Anterior cingulate cortex (tissue), 58 donors: ENCODE measurements at places on chromosomes 2 and 18.
A peak's percentile ranks its signal among the peaks of the same experiment; 100 is the strongest.

- no peak for DNase-seq
Observed at GRCh38 chr2:147543056-147543455, 301.8 kb upstream of the ACVR2A start.

DNA sequence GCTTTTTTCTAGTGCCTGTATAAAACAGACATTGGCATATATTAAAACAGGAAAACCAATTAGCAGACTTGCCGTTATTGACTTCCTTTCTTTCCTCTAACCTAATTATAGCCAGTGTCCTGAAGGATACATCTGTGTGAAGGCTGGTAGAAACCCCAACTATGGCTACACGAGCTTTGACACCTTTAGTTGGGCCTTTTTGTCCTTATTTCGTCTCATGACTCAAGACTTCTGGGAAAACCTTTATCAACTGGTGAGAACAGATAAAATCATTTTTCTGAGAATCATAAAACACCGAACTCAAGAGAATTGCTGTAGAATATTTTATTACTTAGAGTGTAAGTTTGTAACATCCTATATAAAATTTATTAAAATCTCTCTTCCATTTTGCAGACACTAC, 74.3 kb downstream of the SCN2A start:
- no peak for DNase-seq

DNA sequence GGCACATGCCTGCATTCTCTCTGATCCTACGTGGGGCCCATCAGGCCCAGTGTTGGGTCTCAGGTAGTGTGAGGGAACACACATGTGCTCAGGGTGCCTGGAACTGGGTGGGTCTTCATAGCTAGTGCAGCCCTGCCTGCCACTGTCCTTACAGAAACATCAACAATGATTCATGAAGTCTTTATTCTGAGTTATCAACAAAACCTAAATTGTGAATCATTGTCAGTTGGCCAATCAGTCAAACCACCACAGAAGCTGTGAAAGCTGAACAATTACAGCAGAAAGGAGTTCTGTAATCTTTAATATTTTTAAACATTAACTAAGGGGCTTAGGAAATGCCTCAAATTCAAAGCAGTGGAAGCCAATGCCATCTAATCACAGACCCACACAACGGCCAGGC, 82.8 kb upstream of the ZNF521 start:
- no peak for DNase-seq

DNA sequence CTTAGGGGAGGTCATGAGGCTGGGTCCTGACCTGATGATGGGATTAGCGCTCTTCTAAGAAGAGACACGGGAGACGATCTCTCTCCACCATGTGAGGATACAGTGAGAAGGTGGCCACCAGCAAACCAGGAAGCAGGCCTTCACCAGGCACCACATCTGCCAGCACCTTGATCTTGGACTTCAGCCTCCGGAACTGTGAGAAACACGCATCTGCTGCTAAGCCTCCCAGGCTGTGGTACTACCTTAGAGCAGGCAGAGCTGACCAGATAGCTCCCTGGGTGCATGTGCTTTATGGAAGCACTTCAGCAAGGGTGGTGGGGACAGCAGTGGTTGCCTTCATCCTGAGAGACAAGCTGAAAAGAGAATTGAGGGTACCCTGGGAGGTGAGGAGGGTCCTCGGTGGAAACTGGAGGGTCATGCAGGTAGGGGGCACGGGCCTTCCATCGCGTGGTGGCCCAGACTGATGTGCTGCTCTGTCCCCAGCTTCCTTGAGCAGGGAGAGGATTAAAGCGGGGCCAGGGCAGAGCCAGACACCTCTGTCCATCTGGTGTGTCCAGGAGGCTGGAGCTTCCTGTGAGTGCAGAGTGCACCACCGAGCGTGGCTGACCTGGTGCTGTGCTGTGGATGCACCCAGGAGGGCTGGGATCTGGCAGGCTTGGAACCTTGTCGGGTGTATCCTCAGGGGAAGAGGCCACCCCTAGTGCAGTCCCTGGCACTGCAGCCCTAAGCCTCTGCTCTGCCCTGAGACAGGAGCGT, 42.9 kb upstream of the HS6ST1 start:
- no peak for DNase-seq

- peak; percentile 74 for DNase-seq
Observed at GRCh38 chr2:229713371-229714079, 830 bp downstream of the DNER start.

DNA sequence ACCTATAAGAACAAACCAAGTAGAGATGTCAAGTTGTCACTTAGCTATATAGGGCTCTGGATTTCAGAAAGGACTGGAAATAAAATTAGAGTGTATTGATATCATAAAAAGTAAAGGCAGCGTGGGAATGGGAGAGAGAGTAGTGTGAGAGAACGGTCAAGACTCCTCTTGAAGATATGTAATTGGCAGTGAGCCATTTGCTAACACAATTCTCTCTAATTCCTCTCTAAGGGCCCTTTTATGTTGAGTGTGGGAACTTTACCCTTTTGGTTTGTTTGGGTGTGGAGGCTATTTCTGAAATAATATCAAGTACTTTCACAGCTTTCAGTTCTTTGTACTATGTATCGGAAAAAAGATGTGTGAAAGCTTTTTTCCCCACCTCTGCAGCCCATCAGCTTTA, 196.8 kb downstream of the LRRTM4 start:
- no peak for DNase-seq

DNA sequence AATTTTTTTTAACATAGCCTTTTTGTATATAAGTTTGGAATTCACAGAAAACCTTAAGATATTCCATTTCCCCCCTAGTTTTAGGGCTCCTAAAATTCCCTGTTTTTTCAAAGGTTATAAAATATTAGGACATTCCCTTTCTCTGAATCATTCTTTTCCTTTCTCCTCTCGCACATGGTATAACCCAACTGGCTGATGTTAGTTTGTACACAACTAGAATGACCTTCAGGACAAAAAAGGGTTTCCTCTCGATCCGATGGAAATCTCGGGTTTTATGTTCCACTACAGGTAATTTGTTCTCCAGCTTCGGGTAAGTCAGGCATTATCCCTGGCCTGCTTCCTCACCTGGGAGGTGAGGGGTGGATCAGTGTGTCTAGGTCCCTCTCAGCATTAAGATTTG, 215.1 kb downstream of the LDLRAD4 start:
- no peak for DNase-seq

DNA sequence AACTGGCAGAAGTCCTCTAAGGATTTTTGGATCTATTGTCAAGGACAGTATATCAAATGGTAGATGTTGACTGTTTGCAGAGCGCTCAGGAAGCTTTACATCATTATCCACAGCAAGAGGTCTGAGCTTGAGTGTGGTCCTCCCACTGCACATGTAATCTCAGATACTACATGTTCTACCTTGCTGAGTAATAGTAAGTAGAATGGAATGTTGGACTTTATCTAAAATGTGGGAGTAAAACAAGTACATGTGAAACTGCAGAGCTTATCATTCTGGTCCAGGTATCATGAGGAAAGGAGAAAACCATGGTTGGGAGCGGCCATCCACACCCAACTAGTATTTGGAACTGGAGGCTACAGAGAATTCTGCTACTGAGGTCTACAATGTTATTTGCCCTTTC, 19.3 kb upstream of the CD28 start:
- DNase-seq = no peak

DNA sequence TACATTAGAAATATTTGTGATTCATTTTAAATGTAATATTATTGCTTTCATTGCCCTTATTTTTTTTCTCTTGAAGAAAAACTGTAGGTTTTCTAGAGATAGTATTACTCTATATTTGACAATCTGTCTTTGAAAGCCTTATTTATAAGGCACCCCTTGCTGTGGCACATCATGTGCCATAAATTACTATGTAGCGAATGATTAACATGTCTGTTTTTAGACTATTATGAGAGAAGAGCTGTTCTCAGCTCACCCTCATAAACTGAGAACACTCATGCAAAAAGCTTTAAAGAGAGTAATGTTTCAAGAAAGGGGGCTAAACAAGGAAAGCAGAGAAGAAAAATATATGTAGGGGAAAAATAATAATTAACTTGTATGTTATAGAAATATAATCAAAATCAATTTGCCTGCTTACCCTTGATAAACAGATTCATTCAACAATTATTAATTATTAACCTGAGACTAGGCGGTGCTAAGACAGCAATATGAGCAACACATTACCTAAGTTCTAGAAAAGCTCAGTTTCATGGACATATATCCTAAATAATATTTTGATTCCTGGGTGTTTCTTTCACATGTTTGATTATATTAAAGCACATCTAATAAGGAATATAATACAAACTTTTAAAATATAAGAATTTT, 69.0 kb downstream of the RAB3GAP1 start:
- DNase-seq = no peak

DNA sequence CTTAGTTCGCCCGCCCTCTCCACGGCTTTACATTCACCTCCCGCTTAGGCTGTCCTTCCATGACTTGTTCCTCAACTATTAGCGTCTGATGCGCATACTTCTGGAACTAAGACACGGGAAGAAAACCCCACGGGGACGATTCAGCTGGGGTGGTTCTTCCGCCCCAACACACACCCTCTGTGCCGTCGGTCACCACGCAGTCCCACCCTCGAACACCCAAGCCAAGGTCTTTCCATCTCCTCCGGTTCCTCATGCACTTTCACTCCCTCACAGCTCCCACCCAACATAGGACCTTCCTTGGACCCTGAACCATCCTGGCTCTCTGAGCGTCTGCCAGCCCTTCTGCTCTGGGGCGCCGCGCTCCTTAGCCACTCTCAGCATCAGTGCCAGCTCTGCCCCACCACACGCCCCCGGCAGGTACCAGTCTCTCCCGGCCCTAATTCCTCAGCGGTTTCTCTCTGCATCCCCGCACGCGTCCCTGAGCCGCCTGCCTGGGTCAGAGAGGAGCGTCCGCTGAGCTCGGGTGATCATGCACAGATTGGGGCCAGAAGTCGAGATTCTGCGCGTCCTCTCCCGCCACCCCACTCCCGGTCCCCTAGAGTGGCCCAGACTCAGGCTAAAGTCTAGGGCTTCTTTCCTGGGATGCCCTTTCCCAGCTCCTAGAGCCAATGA, 522 bp upstream of the SRD5A2 start:
- DNase-seq = no peak

- no peak for DNase-seq
Observed at GRCh38 chr18:69358212-69358895, 42.3 kb upstream of the DOK6 start.

- DNase-seq = no peak
Observed at GRCh38 chr18:47036298-47036874, 965 bp upstream of the ELOA2 start.

- DNase-seq = no peak
Observed at GRCh38 chr2:199366406-199366805, 91.3 kb downstream of the SATB2 start.

DNA sequence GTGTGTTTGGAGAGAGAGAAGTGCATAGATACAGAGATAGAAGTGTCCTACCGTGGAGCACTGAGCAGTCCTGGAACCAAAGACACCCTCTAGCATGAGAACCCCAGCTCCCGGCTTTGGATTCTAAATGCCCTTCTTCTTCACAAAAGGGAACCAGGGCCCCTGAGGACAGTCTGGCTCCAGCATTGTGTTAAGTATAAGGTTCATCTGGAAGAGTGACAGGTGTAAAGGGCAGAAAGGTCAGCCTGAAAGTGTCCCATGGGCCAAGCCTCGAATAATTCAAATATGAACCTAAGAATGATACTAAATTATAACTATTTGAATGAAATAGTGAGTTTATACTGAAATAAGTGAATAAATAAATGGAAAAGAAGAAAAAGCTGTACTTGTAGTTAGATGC, 109.7 kb downstream of the SNTG2 start:
- no peak for DNase-seq
